ENCODE measurements at places on chromosomes 7 and 10.

GRCh38 chr7:137203351-137203750 lies 140.2 kb downstream of the PTN start:
- DNase-seq, result no peak

- no peak for DNase-seq
Measured at GRCh38 chr7:149680331-149681025, 92.9 kb downstream of the ZNF467 start.

- peak; percentile 51 for DNase-seq
Measured at GRCh38 chr7:28956608-28957063, 1.5 kb downstream of the TRIL start.

DNA sequence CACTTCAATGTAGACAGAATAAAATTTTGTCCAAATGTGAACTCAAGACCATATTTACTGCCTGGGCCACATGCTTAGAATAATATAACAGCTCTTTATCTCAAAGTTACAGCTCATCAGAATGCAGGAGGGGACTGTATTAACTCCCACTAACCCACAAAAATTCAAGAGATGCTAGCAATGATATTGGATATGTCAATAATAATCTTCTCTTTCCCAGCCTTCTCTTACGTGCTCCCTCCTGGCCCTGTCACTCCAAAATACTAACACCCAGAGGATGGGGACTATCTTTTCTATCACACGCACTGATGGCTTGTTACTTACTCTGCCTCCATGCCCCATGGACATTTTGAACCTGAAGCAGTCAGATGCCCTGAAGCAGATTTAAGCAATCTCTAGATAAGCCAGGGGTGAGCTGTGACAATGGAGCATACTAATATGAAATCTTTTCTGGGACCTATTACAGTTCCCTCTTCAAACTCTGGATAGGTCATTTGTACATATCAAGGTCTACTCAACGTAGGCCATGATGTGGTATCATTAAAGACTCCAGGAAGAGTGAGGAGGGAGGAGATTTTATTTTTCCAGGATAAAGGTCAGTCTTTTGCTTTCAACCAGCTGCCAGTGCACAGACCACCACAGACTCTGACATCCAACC lies 803.0 kb downstream of the GRM8 start:
- DNase-seq, result no peak

GRCh38 chr10:124417895-124418725 lies 613 bp downstream of the OAT start:
- peak; percentile 38 for DNase-seq

DNA sequence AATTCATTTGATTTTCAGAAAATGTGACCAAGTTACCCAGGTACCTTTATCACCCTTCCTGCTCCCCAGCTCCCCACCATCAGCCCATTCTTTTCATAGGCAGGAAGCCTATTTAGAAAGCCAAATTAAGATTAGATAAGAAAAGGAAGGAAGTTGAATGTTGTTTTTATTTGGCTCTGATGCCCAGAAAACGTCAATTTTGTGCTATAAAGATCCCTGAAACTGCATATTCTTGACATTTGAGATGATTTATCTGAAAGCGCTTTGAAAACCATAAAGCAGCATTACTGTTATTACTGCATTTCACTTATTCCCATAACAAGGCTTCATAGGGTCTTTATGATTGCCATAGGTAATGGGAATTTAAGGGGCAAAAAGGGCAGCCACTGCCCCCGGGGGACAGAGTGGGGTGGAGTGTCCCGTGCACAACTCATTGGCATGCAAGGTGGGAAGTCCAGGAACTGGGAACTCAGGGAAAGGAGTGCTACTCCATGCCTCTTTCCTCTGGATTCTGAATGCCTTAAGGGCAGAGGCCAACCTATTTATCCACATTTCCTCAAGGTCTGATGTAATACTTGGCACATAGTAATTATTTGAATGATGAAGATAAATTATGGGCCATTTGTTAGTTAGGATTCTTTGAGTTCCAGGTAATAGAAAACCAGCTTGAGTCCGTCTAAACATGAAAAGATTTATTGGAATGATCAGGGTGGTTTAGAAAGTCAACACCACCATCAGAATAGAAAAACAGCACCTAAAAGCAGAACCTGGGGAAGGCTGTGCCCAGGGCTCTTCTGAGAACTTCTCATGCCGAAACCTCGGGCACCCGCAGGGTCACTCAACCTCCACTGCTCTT lies 100.6 kb upstream of the ELMO1 start:
- no peak for DNase-seq

DNA sequence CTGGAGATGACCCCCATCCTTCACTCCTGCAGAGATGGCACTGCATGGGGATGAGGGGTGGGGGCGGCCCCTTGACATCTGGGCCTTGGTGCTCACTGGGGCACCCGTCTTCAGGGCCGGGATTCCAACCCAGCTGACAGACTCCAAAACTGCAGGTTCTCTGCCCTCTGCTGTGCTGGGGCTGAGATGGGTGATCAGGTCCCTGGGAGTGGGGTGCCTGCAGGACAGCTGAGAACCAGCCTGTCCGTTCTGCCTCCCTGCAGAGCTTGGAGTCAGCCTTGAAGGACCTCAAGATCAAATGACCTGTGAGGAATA lies 14.3 kb downstream of the PDAP1 start:
- DNase-seq, result no peak

- DNase-seq, result no peak
Measured at GRCh38 chr10:60722623-60723022, 55.7 kb upstream of the CDK1 start.

- DNase-seq, result no peak
Measured at GRCh38 chr10:80260295-80261243, 28.9 kb downstream of the MAT1A start.

GRCh38 chr7:149547126-149547525 lies 49.5 kb upstream of the ZNF746 start:
- DNase-seq, result no peak
